NCI-H1092 treated with DMSO at 0.1 percent for 48 hours (cell line): ENCODE measurements at places on chromosomes 7 and 10.

- DNase-seq, result no peak
These were observed 71.0 kb upstream of the STK17A start for GRCh38 chr7:43511769-43512515.

DNA sequence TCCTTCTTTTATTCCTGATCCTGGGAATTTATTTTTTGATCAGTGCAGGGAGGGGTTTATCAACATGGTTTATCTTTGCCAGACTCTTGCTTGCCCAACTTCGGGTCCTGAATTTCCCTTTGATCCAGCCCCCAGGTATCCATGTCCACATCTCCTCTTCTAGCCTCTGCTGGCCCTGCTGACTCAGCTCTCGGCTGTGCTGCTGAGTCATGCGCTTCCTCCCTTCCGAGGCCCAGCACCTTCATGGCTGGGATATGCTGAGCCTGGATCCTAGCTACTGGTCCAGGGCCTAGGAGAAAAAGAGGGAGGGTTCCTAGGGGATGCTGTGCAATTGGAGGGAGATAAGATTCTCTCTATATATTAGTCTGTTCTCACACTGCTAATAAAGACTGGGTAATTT is 380.7 kb upstream of the SHH start:
- DNase-seq, result no peak

DNA sequence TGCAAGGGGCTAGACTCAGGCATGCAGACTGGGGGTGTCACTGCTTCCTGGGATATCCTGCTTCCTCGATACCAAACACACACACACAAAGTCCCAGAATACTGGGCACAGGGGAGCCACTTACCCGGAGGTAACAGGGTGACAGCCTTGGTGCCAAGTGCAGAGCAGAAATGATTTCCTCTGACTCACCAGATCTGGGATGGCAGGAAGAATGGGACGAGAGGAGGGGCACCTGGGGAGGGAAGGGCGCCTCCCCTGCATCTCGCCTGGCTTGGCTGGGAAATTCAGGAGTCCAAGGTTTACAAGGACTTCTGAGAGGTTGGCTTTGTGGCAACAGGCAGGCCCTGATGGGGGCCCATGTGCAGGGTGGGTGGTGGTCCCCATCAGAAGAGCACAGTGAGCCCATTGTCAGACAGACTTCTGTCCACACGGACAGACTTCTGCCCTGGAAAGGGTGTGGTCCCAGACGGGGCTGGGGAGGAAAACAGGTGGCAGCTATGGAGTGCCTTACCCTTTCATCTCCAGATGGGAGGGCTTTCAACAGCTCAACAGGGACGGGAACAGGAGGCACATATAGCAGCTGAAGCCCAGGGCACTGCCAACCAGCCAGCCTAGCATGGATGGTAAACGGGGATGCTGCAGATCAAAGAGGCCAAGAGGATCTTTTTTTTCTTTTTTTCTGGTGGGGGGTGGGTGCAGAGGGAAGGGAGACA is 9.7 kb upstream of the CCL24 start:
- DNase-seq, result no peak

GRCh38 chr10:92868036-92868435 is 19.7 kb downstream of the EXOC6 start:
- no peak for DNase-seq

- peak; percentile 81 for DNase-seq
These were observed 307.9 kb downstream of the PARD3 start for GRCh38 chr10:34507217-34507616.

DNA sequence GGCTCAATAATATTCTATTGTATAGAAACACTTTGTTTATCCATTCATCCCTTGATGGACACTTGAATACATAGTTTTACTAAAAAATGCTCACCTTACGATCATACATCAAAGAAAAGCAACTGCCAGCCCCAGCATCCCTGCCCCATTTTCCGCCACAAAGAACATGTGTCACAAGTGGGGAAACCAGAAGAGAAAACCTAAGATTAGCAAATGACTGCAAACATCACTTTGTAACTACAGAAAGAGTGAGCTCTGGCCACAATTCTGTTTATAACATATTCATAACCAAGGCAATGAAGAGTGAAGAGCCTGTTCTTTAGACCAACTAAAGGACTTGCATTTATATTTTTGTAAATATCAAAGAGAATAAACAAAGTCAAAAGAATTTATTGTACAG is 89.8 kb downstream of the DOCK4 start:
- no peak for DNase-seq

DNA sequence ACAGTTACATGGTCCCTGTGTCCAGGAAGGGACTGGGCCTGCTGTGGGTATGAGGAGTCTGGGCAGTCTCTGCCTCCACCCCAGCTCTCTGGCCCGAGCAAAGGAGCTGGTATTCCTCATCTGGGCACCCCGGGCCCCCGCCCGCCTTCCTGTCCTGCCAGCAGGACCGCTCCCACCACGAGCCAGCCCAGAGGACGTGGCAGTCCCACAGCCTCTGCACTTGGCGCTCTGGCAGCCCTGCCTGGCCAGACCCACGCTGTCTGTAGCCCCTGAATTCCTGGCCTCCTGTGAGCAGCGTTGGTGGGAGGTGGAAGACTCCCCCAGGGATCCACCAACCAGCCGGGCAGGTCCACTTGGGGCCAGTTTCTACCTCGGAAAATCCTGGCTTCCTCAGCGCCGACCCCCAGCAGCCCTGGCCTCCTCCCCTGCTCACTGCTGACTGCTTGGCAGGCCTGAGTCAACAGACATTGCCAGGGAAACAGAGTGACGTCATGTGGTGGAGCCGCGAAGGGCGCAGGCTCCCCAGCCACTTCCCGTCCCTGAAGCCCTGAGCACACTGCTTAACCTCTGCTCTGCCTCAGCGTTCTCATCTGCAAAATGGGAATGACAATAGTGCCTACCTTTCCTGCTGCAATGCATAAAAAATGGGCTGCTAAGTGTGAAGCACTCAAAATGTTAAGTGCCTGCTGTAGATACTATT is 21.6 kb upstream of the LIMK1 start:
- peak; percentile 70 for DNase-seq

GRCh38 chr7:16233517-16233916 is 187.8 kb downstream of the CRPPA start:
- DNase-seq, result no peak

DNA sequence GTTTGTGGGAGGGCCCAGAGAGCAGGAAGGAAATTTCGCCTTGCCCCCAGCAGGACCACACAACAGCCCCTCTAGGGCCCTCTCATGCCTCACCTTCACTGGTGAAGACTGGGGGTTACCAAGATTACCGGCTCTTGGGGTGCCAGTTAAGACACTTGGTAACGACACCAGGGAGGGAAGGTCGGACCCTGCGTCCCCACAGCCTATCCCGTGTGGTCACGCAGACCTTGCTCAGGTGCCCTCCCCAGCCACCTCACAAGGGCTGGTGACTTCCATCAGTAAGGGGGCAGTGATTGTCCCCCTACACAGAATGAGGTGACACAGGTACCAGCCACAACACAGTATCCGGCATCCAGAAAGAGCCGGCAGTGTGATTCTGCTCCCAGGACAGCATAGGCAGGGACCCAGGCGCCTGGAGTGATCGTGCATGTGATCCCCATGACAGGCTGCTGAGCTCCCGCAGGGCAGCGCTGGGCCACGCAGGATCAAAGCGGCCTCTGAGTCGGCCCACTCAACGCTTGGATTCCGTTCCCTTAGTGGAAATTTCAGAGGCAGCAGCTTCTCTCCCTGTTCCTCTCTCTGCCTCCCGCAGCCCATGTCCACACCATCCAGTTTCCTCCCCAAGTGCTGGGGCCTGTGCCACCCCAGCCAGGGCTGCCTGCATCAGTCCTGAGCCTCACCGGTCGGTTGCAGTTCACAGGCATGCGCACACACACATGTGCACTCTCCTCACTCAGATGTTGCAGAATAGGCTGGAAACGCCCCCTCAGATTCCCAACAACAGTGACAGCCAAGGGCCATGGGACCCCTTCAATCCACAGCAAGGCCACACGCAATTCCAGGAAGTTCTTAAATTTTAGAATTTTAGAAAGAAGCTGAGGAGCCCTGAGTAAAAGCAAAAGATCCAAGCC is 35.8 kb downstream of the CAMK2B start:
- no peak for DNase-seq

DNA sequence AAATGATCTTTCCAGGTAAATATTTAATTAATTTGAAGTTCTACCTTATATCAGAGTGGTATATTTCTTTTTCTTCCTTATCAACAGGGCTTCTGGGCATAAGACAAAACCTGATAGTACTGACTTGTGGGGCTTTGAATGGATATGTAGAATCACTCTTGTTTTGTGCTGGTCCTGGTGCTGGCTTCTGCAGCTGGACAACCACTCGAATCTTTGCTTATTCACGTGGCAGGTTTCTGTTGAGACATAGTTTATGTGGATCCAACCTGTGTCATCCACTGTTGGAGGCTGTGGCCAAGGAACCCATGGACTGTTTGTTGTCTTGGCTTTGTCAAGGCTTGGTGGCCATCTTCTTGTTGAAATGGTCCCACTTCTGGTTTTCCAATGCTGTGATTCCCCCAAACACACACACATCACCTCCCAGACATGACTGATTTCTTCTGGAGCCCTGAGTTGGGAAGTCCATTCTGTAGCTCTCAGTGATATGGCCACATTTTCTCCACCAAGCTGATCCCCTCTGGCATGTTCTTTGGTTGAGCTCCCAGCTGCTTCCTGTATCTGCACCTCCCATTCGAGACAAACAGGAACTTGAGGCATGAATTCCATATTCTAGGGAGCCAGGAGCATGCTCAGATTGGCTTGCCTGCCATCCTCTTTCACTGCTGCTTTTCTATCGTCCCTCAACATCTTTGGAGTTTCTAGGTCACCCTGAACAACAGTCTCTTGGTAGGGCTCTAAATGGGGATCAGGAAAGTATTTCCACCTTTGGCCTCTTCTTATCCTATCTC is 19.5 kb downstream of the TAS2R41 start:
- DNase-seq, result no peak

GRCh38 chr7:157235357-157236333 is 96.9 kb downstream of the UBE3C start:
- no peak for DNase-seq

- DNase-seq, result peak; percentile 23
These were observed 80.7 kb upstream of the SEC61G start for GRCh38 chr7:54839575-54840213.

DNA sequence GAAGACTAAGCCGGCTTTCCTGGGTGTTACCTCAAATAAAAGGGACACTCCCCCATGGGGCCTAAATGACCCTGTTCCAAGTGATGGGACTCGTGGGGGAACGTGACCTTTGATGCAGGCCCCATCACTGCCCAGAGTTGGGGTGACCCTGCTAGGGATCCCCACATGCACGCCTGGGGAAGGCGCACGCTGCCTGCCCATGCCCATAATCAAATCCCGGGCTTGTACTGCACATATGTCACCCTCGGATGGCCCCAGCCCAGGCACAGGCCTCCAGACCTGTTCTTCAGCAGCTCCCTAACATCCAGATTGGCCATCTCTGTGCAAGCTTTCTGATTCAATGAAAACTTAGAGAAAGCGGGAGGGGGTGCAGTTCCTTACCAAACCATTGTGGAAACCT is 14.7 kb downstream of the EBF3 start:
- no peak for DNase-seq

DNA sequence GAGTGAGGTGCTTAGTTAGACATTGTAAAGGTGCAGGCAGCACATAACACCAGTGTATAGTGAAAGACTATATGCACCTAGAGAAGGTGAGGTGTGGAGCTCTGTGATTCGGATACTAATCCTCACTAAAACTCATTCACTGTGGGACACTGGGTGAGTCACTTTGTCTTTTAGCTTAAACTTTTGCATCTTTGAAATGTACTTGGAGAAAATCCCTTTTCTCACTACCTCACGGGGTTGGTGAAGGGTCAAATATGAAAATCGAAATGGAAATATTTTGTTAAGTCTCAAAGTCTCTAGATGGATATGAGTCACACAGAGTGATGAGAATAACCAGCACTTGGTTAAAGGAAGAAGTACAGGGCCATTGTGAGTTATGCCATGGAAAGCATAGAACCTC is 38.0 kb downstream of the MDFIC start:
- no peak for DNase-seq

DNA sequence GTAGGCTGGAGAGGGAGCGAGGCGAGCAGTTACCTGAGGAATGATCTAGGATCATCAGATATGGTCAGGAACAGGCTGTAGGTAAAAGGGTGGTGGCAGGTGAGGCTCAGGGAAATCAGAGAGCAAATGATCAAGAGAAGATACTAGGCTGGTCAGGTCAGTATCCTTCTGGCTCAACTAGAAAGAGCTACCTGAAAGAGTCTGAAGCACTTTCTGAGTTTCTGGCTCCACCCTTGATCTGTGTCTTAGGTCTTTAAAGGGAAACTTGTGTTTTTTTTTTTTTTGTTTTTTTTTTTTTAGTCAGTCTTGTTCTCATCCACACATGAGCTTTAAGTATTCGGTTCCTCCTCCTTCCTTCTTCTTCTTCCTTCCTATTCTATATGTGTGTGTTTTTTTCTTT is 10.5 kb downstream of the ADAM22 start:
- DNase-seq, result no peak

- peak; percentile 32 for DNase-seq
These were observed 19.9 kb downstream of the ACTA2 start for GRCh38 chr10:88932539-88933256.

- DNase-seq, result peak; percentile 27
These were observed 21.3 kb downstream of the DLG5 start for GRCh38 chr10:77905086-77905748.

- no peak for DNase-seq
These were observed 12.9 kb upstream of the SORBS1 start for GRCh38 chr10:95573964-95574604.

DNA sequence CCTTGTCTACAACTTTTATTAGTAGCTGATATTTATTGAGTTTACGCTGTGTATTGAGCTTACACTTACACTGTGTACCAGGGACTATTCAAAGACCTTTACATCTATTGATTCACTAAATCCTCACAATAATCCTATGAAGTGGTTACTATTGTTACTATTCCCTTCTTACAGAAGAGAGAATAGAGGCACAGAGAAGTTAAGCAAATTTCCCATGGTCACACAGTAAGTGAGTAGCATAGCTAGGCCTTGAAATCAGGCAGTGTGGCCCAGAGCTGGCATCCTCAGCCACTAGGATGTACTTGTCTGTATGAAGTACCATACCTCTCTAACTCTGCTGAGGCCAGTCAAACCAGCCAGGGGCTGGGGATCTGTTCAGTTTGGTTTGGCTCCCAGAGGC is 7.6 kb downstream of the COL13A1 start:
- DNase-seq, result no peak

DNA sequence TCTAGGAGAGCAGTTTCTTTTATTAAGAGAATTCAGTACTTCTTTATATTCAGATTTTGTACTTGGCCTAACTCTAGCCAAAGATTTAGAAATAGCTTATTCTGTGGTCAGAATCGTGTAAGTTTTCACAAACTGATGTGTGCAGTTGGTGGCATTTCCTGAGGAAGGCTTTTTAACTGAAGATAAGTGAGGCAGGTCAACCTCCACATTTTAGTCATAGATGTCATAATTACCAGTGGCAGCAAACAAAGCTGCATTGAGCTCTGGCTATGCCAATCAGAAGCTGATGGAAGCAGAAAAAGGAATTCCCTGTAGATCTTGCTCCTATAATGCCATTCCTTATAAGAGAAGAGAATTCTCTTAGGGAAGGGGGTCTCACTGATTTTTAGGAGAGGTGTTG is 141.3 kb upstream of the SP8 start:
- no peak for DNase-seq

GRCh38 chr7:48035967-48036478 is 680 bp downstream of the C7orf57 start:
- DNase-seq, result peak; percentile 13
